Umbilical cord (tissue), 2 donors: ENCODE measurements at places on chromosomes 12 and 14. TPM values are rescaled to one million over a fixed set of nuclear protein-coding genes. Genes with fewer than 3 reads are reported as not detected.

MRPL42 gene
- 82.8 TPM for total RNA-seq

TSHR gene
- total RNA-seq: 13.0 TPM

TMEM229B gene
- total RNA-seq: 1.9 TPM

CLEC4E gene
- 0.48 TPM for total RNA-seq

COCH gene
- total RNA-seq: 10.4 TPM

CLEC4D gene
- 1.2 TPM for total RNA-seq

RD3L gene
- total RNA-seq: not detected

TAS2R9 gene
- total RNA-seq: 1.7 TPM

FAM181A gene
- not detected for total RNA-seq

MSI1 gene
- 0.96 TPM for total RNA-seq

RHOJ gene
- 4.8 TPM for total RNA-seq

KERA gene
- 3.1 TPM for total RNA-seq

SENP1 gene
- 45.0 TPM for total RNA-seq

KLRF1 gene
- total RNA-seq: 1.9 TPM

BMAL2 gene
- total RNA-seq: 22.4 TPM

SMIM41 gene
- total RNA-seq: not detected

CLEC2B gene
- 7.0 TPM for total RNA-seq

PLBD1 gene
- total RNA-seq: 10.1 TPM

PRH1 gene
- 9.6 TPM for total RNA-seq

GUCY2C gene
- 0.72 TPM for total RNA-seq

CFAP251 gene
- total RNA-seq: 15.9 TPM

NAV3 gene
- total RNA-seq: 4.3 TPM

TOGARAM1 gene
- total RNA-seq: 46.2 TPM

KRT3 gene
- not detected for total RNA-seq

NTN4 gene
- 11.1 TPM for total RNA-seq

NANOG gene
- 0.24 TPM for total RNA-seq

TTC8 gene
- 14.7 TPM for total RNA-seq

C14orf132 gene
- 15.2 TPM for total RNA-seq

LYSET gene
- 4.8 TPM for total RNA-seq

SLC8A3 gene
- 2.9 TPM for total RNA-seq

IGFBP6 gene
- 112 TPM for total RNA-seq

PTCSC3 gene
- not detected for total RNA-seq

KLHDC1 gene
- total RNA-seq: 36.8 TPM

NINJ2 gene
- total RNA-seq: 1.4 TPM

SERPINA9 gene
- total RNA-seq: 1.4 TPM

OVCH1 gene
- total RNA-seq: not detected

RHEBL1 gene
- total RNA-seq: 3.9 TPM

SLC25A21 gene
- 1.7 TPM for total RNA-seq

PTPRB gene
- 29.4 TPM for total RNA-seq

FAM186B gene
- total RNA-seq: not detected

LMNTD1 gene
- total RNA-seq: not detected

TAS2R10 gene
- 2.6 TPM for total RNA-seq

TEX52 gene
- 11.3 TPM for total RNA-seq

GDF11 gene
- total RNA-seq: 3.1 TPM

EPYC gene
- total RNA-seq: 2.2 TPM

CLEC6A gene
- total RNA-seq: 3.9 TPM

C12orf42 gene
- 0.48 TPM for total RNA-seq
